ENCODE measurements at places on chromosomes 7 and 10.

- DNase-seq: no peak
Measured at GRCh38 chr10:7449063-7449695, 38.3 kb upstream of the SFMBT2 start.

GRCh38 chr10:132064082-132064755 lies 1.5 kb upstream of the JAKMIP3 start:
- no peak for DNase-seq

DNA sequence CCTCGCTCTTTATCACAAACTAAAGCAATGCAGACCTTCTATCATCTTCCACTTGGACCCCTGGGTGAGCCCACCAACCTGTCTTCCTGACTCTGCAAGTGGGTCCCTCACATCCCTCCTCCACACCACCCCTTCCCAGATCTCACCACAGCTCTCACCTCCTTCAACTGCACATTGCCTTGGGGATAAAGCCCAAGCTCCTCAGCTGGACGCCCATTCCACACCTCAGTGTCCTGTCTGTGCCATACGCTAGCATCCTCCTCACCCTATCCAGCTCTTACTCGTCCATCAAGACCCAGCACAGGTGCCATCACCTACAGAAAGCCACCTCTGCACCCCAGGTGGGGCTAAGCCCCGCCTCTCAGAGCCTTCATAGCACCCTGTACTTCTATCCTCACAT lies 141.0 kb upstream of the LANCL2 start:
- no peak for DNase-seq

GRCh38 chr7:94449151-94449725 lies 54.5 kb downstream of the COL1A2 start:
- no peak for DNase-seq

DNA sequence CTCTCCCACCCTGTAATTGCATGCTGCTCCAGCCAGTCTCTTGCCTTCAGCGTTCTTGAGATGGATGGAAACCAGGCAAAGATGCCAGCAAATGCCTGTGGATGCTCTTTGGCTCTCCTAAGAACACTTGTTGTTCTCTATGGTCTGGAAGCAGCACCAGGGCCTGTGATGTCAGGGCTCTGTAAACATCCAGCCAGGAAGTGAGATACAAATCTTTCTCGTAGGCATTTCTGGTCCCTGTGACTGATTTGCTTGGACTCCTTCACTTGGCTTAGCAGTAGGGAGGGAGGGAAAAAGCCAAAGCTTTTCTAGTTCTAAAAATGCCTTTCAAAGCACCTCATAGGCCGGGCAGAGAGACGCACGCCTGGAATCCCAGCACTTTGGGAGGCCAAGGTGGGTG lies 201.3 kb downstream of the REEP3 start:
- DNase-seq: no peak

DNA sequence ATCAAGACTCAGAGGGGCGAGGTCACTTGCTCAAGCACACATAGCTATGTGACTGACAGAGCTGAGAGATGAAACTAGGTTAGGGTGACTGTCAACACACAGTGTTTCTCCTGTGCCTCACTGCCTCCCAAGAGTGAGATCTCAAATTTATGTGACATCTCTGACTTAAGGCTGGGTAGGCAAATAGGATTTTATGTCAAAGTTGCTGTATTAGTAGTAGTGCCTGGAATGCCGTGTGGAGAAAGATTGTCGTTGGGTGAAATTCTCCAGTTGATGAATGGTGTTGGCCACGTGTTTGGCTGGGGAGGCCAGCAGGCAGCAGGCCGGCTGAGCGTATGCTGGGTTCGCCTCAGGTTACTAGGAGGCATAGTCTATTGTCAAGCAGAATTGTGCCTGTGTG lies 148.3 kb upstream of the BMPER start:
- no peak for DNase-seq

- no peak for DNase-seq
Measured at GRCh38 chr7:146486519-146486918, 369.9 kb downstream of the CNTNAP2 start.

DNA sequence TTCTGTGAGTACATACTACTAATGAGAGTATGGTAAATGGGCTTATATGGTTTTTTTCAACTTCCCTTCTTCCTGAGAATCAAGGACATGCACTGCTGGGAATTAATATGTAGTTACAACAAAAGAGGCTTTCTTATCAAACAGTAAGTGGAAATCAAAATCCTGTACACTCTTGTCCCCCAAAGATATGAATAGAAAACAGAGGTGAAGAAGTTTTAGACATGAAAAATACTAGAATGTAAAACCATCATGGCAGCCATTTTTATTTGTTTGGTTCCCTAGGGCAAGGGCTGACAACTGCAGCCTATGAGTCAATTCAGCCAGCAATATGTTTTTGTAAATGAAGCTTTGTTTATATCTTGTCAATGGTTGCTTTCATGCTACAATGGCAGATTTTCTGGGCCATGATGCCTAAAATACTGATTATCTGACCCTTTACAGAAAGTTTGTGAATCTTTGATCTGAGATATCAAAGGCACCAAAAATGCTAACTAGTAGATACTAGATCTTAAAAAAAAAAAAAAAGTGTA lies 422.4 kb downstream of the PARD3 start:
- no peak for DNase-seq

DNA sequence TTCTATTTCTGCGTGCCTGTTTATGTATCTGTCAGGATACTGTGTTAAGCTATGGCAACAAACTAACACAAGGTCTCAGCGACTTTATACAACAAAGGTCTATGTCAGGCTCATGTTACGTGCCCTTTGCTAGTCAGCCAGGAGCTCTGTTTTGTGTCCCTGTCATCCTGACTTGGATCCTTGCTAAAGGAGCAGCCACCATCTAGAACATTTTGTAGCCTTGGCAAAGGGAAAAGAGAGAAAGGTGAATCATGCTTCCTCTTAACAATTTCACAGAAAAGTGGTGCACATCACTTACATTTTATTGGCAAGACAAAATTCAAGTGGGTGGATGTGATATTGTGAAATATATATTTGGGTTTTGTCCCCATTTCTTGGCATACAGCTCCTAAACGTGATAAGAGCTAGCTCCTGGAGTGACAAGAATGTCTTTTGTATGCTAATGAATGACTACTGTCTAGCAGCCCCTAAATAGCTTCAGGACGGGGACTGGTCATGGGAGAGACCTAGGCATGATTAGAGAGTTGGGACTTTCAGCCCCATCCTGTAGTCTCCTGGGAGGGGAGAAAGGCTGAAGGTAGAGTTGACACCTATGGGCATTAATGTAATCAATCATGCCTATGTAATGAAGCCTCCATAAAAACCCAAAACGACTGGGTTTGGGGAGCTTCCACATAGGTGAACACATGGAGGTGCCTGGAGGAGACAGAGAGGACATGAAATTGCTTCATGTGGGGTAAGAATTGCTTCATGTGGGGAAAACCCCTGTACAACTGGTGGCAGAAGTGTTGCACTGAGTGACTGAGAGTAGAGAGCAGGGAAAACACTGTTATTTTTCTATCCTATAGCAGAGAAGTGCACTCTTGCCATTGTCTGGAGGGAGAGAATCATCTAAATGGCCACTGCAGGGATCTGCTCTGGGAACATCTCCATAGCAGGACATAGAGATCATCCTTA lies 33.0 kb downstream of the MRPL32 start:
- DNase-seq: no peak

GRCh38 chr7:47537716-47538675 lies 43.9 kb downstream of the TNS3 start:
- DNase-seq: no peak

DNA sequence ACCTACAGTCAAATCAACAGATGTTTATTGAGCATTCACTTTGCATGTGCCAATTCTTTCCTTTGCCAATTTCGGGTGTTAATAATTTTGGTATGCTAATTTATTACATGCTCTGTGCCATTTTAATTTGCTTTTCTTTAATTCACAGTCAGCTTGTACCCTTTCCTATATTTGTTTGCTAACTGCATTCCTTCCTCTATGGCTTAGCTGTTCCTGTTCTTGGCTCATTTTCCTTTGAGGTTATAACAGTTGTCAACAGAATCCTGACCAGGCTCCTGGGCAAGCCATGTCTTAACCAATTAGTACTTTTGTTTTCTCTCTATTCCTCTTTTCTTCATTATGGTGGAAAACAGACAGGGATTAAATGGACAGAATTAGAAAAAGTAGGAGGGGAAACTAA lies 73.6 kb upstream of the RPA3 start:
- no peak for DNase-seq

DNA sequence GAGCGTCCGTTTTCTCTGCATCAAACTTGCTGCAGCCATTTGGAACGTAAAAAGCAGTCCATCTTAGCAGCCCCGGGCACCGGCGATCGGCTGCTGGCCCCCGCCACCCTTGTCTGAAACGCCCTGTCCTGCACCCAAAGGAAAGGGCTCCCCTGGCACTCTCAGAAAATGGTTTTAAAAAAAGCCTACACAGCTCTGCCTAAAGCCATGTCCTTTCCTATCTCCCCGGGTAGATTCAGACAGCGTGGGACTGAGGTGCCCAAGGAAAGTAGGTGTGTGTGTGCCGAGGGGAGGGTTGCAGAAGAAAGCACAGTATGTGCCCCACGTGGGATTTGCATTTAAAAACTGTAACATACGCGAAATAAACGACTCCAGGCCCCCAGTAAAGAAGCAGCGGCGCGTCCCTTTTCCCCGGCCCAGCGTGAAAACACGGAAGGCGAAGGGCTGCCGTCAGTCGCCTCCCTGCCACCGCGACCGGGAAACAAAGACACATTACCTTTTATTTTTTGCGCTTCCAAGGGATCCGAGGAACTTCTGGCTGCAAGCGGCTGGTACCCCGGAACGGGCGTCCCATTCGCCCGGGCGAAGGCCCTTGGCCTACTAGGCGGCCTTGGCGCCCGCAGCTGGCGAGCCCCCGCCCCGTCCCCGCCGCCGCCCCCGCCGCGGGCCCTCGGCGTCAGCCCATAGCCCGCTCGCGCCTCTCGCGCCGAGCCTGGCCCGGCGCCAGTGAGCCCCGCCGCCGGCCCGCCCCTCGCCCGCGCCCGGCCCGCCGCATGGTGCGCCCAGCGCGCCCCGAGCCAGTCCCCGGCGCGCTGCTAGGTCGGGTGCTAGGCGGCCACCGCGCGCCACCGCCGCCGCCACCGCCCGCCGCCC lies 304.6 kb downstream of the PRPF18 start:
- no peak for DNase-seq

DNA sequence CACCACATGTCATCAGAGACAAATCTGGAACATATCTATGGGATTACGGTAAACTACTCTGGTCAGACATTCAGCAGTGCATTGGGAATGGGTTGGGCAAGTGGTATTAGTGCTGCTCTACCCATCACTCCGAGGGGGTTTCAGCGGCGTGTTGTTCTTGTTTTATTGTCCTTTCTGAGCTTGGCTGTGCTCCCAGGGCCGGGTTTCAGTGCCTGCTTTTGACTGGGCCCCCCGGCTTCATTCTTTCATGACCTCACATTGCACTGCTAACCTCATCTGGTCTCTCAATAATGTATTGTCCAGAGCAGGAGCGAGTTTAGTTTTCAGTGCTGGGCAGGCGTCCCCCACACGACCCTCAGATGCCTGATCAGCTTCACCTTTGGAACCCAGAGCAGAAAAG lies 364.6 kb downstream of the PAXIP1 start:
- DNase-seq: no peak

DNA sequence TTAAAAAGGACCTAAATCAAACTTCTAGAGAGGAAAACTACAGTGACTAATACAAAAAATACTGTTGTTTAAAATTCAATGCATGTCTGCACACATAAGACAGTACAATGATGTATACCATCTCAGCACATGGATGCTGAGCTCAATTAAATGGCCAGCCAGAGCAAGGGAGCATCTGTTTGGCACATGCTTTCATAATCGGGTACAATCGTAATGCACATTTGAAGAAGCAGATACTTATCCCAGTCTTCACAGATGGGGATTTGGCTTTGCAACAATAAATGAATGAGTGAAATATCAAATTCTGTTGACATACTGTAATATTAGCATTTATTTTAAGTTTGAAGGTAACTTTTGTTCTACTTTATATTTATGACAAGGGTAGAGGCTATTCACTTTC lies 187.8 kb downstream of the CRPPA start:
- no peak for DNase-seq

DNA sequence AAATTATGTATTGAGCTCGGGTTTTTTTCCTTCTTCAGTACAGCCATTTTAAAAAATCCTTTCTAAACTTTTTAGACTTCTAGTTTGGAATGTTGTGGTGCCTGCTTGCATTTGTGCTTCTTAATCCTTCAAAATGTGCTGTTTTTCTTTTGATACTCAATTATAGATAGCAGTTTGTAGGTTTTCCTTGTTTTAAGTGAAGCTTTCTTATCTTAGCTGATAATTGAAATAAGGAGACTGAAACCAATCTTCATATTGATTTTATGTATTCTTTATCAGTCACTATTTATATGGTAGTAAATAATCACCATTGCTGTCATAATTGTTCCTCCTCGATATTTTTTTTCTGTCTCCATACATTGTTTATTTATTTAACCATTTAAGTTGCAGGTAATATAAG lies 56.6 kb downstream of the TAF3 start:
- DNase-seq: no peak

DNA sequence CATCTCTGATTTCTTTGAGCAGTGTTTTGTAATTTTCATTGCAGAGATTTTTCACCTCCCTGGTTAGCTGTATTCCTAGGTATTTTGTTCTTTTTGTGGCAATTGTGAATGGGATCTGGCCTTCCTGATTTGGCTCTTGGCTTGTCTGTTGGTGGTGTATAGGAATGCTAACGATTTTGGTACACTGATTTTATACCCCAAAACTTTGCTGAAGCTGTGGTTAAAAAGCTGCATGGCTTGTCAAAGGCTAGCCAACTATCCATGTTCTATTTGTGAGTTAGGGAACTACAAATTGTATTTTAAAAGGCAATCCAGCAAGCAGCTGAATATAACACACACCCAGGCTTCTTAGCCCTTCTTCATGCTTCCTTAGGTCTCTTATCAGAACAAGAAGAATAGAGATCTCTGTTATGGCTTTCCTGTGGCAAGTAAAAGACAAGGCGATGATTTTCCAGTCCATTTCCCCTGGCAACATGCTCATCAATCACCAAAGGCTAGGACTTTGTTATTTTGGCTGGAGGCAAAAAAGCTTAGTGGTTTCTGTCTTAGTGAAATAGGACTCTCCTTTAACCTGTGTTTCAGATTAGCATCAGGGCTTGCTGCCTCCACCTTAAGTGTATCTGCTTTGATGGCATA lies 77.5 kb downstream of the CDK6 start:
- no peak for DNase-seq
